ENCODE measurements at places on chromosomes 5 and 9. TPM values are rescaled to one million over a fixed set of nuclear protein-coding genes. Genes with fewer than 3 reads are reported as not detected.

MARCHF11 gene
- total RNA-seq = 1.3 TPM

POLR1E gene
- 36.3 TPM for total RNA-seq

SPAAR gene
- total RNA-seq = 0.31 TPM

CYSRT1 gene
- total RNA-seq = not detected

CENPK gene
- 11.3 TPM for total RNA-seq

SHLD3 gene
- total RNA-seq = 10.0 TPM

ZNF618 gene
- total RNA-seq = 14.4 TPM

RGS7BP gene
- total RNA-seq = 26.0 TPM

AMBP gene
- not detected for total RNA-seq

PRUNE2 gene
- 29.1 TPM for total RNA-seq

INSL6 gene
- total RNA-seq = not detected

NMUR2 gene
- total RNA-seq = not detected

TAF1L gene
- total RNA-seq = 0.31 TPM

SLC23A1 gene
- total RNA-seq = not detected

CD14 gene
- 3.8 TPM for total RNA-seq

KIF24 gene
- 4.1 TPM for total RNA-seq

HK3 gene
- total RNA-seq = 0.31 TPM

SLC6A18 gene
- not detected for total RNA-seq

PSMD5 gene
- 31.6 TPM for total RNA-seq

IFNA6 gene
- not detected for total RNA-seq

PCDHB10 gene
- total RNA-seq = 26.3 TPM

FOXD4 gene
- 0.31 TPM for total RNA-seq

SLC1A3 gene
- total RNA-seq = 231 TPM

TXNDC8 gene
- not detected for total RNA-seq

GABRB2 gene
- total RNA-seq = 77.0 TPM

TNC gene
- 101 TPM for total RNA-seq

OGN gene
- 1.6 TPM for total RNA-seq

CDHR2 gene
- 0.63 TPM for total RNA-seq

PCDHB2 gene
- total RNA-seq = 20.3 TPM

PCDHA1 gene
- 9.1 TPM for total RNA-seq

SPIN1 gene
- 298 TPM for total RNA-seq

FAM53C gene
- total RNA-seq = 25.7 TPM

TLR4 gene
- total RNA-seq = 4.1 TPM

NREP gene
- 726 TPM for total RNA-seq

ADGRD2 gene
- total RNA-seq = not detected

PCDHGB5 gene
- total RNA-seq = 41.6 TPM

UBE2QL1 gene
- 52.3 TPM for total RNA-seq

CSF2 gene
- not detected for total RNA-seq

SLC4A9 gene
- total RNA-seq = not detected

STPG3 gene
- total RNA-seq = not detected

FUT7 gene
- total RNA-seq = not detected

LECT2 gene
- not detected for total RNA-seq

PCDHA9 gene
- 42.6 TPM for total RNA-seq

HTR4 gene
- total RNA-seq = 0.31 TPM

FANCG gene
- total RNA-seq = 39.4 TPM

DMRTA1 gene
- 0.63 TPM for total RNA-seq

LCN6 gene
- not detected for total RNA-seq
